ENCODE measurements at places on chromosomes 2 and 18.

- no peak for DNase-seq
Measured at GRCh38 chr2:239253264-239253663, 147.6 kb downstream of the HDAC4 start.

- DNase-seq = no peak
Measured at GRCh38 chr2:23555944-23556343, 171.0 kb downstream of the KLHL29 start.

DNA sequence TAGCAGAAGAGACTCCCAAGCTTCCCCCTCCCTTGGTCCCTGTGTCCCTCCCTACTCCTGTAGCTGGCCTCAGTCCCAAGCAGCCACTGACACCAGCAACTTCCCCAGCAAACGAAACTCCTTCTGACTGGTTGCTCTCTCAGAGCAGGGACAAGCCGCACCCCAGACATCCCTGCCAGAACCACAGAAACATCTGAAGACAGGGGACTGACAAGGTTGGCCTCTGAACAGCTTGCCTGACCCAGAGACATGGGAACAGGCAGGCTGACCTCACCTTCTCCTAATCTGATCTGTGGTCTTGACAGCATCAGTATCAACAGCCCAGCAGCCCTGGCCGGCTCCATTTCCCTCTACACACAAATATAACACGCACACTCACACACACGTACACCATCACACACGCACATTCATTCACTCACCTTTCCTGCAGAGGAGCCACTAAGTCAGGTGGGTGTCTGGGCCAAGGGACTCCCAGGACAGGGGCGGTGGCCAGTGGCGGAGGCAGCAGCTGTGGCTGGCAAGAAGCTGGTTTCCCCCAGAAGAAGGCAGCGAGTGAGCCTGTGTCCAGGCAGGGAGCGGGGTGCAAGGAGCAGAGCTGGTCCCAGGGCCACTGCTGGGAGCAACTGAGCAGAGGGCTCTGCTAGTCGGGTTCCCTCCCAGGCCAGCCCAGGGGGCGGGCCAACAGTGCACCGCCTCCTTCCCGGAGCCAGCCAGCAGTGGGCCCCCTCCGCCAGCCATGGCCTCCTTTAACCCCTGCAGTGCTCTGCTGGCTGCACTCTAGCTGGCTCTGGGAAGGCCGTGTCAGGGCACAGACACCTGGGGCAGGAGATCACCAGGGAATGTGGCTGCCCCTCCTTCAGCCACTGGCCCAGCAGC, 59.1 kb downstream of the TNS1 start:
- DNase-seq = peak; percentile 96

- DNase-seq = no peak
Measured at GRCh38 chr2:164664070-164664469, 42.8 kb upstream of the GRB14 start.

GRCh38 chr2:99561804-99562203, 72.0 kb upstream of the REV1 start:
- no peak for DNase-seq

DNA sequence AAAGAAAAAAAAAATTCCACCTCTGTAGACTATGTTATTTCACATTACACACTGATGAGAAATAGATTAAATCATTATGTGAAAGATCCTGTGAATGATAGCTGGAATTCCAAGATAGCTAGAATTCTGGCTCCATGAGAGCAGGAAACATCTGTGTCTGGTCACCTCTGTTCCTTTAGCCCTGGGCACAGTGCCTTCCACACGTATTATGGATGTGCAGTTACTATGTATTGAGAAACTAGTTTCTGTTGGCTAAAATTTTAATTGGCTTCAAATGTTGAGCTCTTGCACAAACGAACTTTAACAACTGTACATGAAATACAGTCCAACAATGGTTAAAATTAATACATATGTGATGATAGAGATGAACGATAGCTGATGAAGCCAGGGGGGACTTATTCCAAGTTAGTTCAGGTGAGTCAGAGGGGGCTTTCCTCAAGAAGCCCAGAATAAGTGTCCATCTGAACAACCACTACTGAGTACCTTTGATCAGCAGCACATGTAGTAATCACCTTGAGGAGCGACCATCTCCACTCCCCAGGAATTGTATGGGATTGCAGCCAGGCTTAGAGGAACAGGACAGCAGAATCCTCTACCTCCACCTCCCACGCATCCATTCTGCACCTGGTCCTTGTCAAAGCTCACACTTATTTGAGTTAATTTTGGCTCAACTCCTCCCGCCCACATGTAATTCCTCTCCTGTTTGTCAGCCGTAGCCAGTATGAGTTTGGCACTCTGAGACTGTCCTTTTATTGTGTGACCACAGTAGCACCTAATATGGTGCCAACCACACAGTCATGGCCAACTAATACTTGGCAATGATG, 68.6 kb downstream of the NABP1 start:
- DNase-seq = no peak

Data from SK-N-SH (cell line).